Stomach (tissue), 19 donors: ENCODE measurements at places on chromosomes 4 and X. TPM values are rescaled to one million over a fixed set of nuclear protein-coding genes. Genes with fewer than 3 reads are reported as not detected.

DNA sequence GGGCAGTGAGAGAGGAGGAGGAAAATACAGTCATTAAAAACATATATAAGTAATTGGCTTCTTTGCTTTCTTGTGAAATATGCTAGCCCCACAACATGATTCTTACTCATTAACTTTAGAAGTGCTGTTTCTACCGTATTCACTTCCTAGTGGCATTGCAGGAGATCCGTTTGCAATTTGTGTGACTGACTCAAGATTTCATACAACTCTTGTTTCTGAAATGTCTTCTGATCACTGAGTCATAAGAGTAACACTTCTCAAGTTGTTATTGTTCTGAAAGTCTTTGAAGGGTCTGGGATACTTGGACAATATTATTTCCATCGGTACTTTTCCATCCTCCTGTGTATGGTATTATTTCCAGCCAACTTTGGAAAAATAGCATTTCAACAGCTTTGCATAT, 310.8 kb downstream of the PACRGL start:
- no peaks in the 10 kb centered on the region for H3K4me1 ChIP-seq
- H3K27me3 ChIP-seq = no peaks in the 10 kb centered on the region
- no peak for DNase-seq
- H3K36me3 ChIP-seq = no peaks in the 10 kb centered on the region
- H3K4me3 ChIP-seq = no peak overlapping the region

- H3K4me3 ChIP-seq = no peak overlapping the region
- no peaks in the 10 kb centered on the region for H3K36me3 ChIP-seq
- H3K27ac ChIP-seq = no peak overlapping the region
- H3K4me1 ChIP-seq = peaks cover 8% of the 10 kb centered on the region
Measured at GRCh38 chr4:153542834-153543233, 76.7 kb downstream of the TMEM131L start.

DNA sequence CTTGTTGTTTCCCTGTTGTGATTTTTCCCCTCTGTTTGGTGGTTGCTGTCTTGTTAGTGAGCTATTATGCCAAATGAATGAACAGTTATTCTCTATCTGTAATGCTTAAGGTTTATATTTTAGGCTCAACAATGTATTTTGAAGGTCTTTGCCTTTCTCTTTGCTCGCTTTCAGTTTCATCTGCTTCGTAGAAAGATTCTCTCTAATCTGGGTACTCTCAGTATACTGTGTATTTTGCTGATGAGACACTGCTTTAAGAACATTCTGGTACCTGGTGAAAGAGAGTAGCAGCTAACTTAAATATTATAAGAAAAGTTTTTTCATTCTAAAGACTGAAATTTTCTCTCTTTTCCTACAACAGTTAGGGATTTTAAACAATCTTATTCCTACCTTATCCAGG, 1274.7 kb upstream of the PABPC4L start:
- H3K4me3 ChIP-seq = no peak overlapping the region
- H3K27me3 ChIP-seq = no peaks in the 10 kb centered on the region
- DNase-seq = no peak
- no peaks in the 10 kb centered on the region for H3K36me3 ChIP-seq

GRCh38 chr4:168480931-168481611, 779 bp upstream of the DDX60L start:
- peak overlapping the region; percentile 66 for H3K4me3 ChIP-seq
- H3K4me1 ChIP-seq = peaks cover 43% of the 10 kb centered on the region
- peak; percentile 78 for DNase-seq
- peak overlapping the region; percentile 96 for H3K27ac ChIP-seq

DNA sequence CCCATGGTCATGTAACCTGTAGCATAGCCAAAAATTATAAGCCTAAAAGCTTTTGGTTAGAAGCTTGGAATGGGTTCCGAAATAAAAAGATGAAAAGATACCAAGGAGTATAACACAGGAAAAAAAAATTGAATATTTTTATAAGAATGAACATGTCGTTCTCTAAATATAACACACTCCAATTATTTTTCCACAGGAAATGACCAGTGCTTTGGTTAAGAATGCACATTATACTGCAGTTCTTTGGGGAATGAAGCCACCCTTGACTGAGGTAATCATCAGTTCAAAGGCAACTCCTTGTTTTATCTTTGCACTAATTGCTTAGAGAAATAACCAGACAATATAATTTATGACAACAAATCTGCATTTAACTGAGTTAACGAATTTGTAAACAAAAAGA, 6.6 kb upstream of the GASK1B start:
- H3K27me3 ChIP-seq = no peaks in the 10 kb centered on the region
- H3K4me3 ChIP-seq = no peak overlapping the region
- H3K36me3 ChIP-seq = no peaks in the 10 kb centered on the region

- H3K27me3 ChIP-seq = no peaks in the 10 kb centered on the region
- H3K36me3 ChIP-seq = no peaks in the 10 kb centered on the region
- H3K4me3 ChIP-seq = no peak overlapping the region
- no peak for DNase-seq
- no peaks in the 10 kb centered on the region for H3K4me1 ChIP-seq
- H3K27ac ChIP-seq = no peak overlapping the region
Measured at GRCh38 chr4:59729321-59729720, 1470.8 kb upstream of the ADGRL3 start.

- H3K27me3 ChIP-seq = no peaks in the 10 kb centered on the region
- no peak overlapping the region for H3K4me3 ChIP-seq
- DNase-seq = no peak
- H3K4me1 ChIP-seq = no peaks in the 10 kb centered on the region
- H3K36me3 ChIP-seq = no peaks in the 10 kb centered on the region
Measured at GRCh38 chr4:139783741-139784484, 118.3 kb downstream of the MGST2 start.

Gene CT45A5
- polyA plus RNA-seq = not detected

Gene TFDP3
- polyA plus RNA-seq = not detected

Gene ITM2A
- polyA plus RNA-seq = 6.7 TPM
